Activated naive CD8-positive, alpha-beta T cell treated with anti-CD3 and anti-CD28 coated beads, Interleukin-2, amount 10 ng/mL, durations not matched to agents 7 days and 5 days (primary cell): ENCODE measurements at places on chromosomes 1 and 21. TPM values are rescaled to one million over a fixed set of nuclear protein-coding genes. Genes with fewer than 3 reads are reported as not detected.

GRCh38 chr1:216325336-216325735 is 97.9 kb downstream of the USH2A start:
- no peak for DNase-seq
- no peaks in the 10 kb centered on the region for H3K4me1 ChIP-seq
- H3K4me3 ChIP-seq, result no peak overlapping the region
- H3K27ac ChIP-seq, result no peak overlapping the region

C1orf116 gene
- not detected for total RNA-seq

DNA sequence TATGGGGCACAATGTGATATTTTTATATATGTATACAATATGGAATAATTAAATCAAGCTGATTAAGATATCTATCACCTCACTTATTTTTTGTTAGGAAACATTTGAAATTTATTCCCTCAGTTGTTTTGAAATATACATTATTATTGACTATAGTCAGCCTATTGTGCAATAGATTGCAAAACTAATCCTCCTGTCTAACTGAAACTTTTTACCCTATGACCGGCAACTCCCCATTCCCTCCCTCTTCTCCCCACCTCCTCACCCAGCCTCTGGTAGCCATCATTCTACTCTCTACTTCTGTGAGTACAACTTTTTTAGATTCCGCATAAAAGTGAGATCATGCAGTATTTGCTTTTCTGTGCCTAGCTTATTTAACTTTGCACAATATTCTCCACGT is 117.7 kb upstream of the SGIP1 start:
- H3K4me3 ChIP-seq, result no peak overlapping the region
- H3K36me3 ChIP-seq, result peaks cover 31% of the 10 kb centered on the region
- H3K27ac ChIP-seq, result no peak overlapping the region
- H3K27me3 ChIP-seq, result no peaks in the 10 kb centered on the region
- H3K4me1 ChIP-seq, result peaks cover 16% of the 10 kb centered on the region
- no peak for DNase-seq

HFM1 gene
- total RNA-seq, result not detected

ADAMTS1 gene
- 1.6 TPM for total RNA-seq

GRCh38 chr1:24911651-24912155 is 18.4 kb downstream of the RUNX3 start:
- peak; percentile 37 for DNase-seq
- H3K4me3 ChIP-seq, result peak overlapping the region; percentile 61
- peaks cover 48% of the 10 kb centered on the region for H3K4me1 ChIP-seq
- peak overlapping the region; percentile 95 for H3K27ac ChIP-seq
- peaks cover 39% of the 10 kb centered on the region for H3K36me3 ChIP-seq
